Stimulated activated CD4-positive, alpha-beta T cell treated with anti-CD3 and anti-CD28 coated beads, Interleukin-1b, Interleukin-23, amount 100 ng/mL, for 1 hour (primary cell): ENCODE measurements at places on chromosomes 2 and 18.

DNA sequence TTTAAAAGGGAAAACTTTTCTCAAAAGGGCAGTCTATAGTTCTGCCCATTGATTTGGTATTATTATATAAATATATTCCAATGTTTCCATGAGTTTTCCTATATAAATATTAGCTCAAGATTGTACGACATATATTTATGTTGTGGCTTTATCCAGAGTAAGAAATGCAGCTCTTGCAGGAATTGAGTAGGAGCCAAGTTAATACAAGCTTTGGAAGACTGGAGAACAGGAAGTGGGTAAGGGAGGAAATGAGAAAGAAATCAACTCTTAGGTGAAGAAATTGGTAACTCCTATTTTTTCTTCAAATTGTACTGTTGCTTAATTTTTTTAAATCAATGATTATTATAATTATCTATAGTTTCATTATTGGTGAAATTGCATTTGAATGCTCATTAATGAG is 105.4 kb upstream of the FAM117B start:
- DNase-seq: no peak

DNA sequence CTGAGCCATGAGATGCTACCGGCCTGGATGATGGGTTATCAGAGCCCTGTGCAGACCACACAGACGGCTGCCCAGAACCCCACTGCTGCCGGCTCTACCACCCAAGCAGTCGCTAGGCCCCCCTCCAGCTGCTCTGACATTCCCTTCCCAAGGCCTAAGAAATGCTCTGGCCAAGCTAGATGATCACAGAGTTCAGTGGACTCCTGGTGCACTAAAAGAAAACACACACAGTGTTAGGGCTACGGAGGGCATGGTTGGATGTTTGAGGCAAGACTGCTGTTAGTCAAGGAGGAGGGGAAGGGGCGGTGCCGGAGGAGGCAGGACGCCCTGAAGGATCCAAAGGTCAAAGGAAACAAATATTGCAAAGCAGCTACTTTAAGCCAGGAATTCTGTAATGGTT is 174.5 kb downstream of the MYCN start:
- DNase-seq: no peak

DNA sequence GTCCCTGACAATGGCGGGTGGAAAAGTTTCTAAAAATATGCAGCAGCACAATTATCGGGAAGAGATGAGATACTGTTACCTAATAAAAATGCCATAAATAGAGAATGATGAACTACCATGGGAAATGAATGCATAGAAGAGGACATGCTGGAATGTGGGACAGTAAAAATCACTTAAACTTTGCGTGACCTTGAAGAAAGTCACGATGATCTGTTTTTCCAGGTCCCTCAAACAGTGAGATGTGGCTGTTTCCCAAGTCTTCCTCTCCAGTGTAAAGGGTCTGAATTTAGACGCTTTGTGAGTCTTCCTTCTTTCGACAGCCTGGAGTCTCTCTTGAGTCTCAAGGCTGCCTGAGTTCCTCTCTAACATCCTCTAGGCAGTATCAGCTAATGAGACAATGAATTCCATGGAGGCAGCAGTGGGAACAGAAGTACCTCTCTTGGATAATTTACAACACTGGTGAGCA is 1.4 kb downstream of the CLUL1 start:
- DNase-seq: no peak

GRCh38 chr2:218895759-218896500 is 15.3 kb downstream of the WNT10A start:
- no peak for DNase-seq

- no peak for DNase-seq
These were observed 267.2 kb downstream of the SH3BP4 start for GRCh38 chr2:235219048-235219447.

DNA sequence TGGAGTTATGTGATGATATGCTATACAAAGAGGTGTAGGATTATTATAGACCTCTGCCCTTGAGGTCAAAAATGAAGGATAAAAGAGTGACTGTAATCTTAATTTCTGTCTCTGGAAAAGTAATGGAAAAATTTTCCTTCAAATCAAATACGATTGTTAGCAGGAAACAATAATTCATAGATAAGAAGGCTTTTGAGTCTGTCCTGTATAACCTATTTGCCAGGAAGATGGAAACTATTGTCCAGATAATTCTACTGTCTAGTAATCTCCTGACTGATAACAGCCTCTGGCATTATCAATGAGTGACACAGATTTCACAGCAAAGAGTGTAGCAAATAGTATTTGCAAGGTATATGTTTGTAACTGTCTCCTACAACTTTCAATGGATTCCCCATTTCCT is 307.8 kb downstream of the MTX2 start:
- DNase-seq: no peak

DNA sequence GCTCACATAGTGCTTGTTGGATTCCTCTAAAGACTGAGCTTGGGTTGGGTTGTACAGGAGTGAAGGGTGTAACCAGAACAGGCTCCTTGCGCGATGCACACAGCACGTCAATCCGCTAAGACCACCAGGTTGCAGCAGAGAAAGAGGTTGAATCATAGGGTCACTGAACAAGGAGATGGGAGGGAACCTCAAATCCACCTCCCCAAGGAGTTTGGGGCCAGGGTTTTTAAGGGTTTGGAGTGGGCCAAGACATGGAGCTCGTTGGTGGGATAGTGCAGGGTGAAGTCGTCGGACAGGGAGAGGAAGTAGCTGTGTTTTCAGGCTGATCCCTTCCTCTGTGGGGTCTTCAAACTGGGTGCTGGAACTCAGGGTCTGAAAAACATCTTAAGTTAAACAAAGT is 20.8 kb upstream of the MTCL1 start:
- no peak for DNase-seq

DNA sequence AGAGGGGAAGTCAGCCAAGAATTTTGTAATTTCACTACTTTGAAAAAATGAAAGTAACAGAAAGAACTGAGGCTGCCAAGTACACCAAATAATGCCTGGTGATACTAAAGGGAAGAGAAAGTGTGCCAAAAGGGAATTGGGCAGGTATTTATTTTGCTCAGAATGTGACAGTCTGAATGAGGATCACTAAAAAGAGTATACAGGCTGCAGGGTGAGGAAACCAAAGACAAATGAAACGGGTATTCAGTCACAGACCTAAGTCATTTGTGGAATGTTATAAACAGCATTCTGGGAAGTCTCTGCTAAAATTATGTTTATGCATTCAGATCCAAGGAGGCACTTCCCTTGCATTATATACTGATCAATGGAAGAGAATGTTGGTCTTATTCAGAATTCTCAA is 418.6 kb upstream of the SLC39A10 start:
- no peak for DNase-seq

DNA sequence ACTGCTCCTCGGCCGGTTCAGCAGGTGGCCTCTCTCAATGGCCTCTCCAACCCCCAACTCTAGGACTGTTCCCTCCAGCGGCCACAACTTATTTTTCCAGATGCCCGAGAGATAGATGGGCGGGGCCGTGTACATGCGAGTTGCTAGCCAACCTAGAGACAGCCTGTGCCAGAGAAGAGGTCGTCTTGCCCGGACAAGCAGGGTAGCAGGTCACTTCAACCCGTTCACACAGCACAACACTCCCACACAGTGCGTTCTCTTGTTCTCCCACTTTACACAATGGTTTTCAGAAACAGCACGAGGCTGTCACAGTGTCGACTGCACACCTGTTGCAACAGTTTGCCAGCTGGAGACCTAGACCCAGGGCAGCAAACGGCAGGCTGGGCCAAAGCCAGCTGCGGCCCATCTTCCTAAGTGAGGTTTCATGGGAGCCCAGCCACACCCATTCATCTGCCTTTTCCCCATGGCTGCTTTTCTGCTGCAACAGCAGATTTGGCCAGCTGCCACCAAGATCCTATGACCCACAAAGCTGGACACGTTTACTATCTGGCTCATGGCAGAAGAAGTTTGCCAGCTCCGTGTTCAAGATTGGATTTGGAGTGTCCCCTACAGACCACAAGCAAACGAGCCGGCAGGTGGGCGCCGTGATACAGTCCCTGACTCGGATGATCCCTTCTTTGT is 7.3 kb upstream of the PRLH start:
- DNase-seq: no peak

GRCh38 chr2:26805241-26805676 is 19.4 kb downstream of the CENPA start:
- no peak for DNase-seq

DNA sequence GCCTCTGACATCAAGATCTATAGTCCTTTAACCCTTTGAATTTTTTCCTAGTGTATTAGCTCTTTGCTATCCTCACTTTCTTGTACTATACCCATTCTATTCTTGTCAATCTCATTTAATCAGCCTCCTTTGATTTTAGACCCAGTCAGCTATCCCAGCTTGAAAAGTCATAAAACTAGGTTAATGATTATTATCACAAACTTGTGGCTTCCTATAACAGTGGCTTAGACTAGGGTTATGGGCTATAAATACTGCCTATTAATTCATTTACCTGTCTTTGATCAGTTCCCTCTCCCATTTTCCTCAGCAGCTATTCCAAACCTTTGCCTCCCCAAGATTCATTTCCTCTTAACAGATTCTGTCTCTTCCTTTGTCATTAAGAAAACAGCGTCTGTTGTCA is 174.8 kb downstream of the UBR3 start:
- no peak for DNase-seq

DNA sequence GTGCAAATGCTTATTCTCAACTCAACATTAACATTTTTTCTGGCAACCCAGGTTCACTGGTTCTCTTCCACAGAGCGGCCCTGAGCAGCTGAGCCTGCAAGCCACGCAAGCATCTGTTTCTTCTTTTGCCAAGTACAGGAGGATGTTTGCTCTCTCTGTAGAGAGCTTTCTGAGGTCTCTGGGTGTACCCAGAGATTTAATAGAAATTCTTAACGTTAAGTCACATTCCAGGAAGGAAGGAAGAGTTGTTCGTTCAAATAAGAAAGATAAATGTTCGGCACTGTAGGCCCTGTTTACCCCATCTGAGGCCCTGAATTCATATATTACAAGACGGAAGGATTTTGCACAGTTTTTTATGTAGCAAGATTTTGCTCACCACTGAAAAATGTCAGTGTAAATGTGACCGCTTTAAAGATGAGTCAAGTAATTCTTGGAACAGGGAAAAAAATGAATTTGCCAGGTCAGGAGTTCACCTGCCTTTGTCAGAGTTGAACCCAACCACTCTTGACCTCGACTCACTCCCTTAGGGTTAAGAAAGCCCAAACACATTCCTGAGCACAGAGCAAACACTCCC is 30.1 kb downstream of the KCTD18 start:
- DNase-seq: no peak

DNA sequence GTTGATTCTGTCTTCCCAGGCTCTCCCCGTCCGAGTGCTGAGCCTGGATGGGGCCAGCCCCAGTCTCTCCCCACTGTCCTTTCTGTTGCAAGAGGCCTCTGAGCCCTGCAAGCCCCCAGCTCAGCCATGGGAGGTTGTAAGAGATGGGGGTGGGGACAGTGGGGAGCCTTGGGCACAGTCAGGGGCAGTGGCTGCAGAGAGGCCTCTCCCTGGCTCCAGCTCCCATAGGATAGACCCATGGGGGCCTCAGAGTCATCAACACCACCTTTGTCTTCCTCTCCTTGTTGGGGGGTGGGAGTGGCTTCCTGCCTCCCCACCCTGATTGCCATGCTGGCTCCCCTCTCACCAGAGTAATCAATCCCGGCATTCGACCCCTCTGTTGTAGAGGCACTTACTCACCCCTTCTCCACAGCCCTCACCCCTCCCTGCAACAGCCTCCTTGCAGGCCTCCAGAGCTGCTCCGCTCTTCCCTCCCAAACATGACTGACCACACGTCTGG is 37.5 kb upstream of the NPAS2 start:
- DNase-seq: no peak

- DNase-seq: no peak
These were observed 226.3 kb upstream of the SP5 start for GRCh38 chr2:170488807-170489206.

GRCh38 chr2:28348921-28349320 is 43.7 kb upstream of the FOSL2 start:
- DNase-seq: no peak

DNA sequence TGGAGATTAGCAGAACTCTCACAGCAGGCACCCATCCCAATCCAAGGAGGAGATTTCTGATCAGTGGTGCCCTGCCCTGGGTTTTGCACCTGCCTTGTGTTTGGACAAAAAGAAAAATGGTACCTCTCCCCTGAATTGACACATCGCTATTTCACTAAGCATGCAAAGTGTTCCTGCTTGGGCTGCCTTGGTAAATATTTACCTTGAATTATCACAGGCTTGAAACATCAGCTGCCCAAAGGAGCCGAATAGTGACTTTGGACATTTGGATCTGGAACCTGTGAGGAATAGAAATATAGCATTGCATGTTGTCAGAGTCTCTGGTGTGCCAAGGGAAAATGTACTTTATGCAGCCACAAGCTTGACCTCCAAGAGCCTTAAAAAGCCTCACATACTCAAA is 926.4 kb upstream of the FANCL start:
- no peak for DNase-seq

DNA sequence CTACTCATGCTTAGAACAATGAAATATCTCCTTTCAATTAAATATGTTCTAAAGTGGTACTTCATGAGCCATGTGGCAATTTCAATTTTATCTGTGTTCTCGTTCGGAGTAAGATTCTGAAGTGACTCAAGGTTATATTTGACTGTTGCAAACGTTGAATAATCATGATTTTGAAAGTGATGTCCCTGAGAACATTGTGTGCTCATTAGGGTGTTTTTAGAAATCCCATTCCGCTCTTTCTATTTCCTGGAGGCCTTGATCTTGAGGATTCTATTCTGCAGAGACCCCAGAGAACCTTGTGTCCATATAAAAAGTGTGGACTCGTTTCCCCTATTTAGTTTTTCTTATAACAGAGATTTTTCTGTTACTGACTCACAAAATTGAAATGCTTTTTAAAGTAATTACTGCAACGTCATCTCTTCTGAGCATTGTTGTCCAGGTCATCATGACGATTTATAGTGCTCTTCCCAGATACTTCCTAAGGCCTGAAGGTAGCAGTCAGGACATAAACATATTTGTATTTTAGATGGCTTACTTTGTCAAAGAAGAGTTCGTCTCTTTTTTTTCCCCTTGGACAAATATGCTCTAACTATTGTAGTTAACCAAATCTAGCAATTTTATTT is 27.2 kb downstream of the IL1R2 start:
- no peak for DNase-seq

GRCh38 chr2:873651-874580 is 76.7 kb upstream of the SNTG2 start:
- DNase-seq: no peak

- DNase-seq: no peak
These were observed 15.5 kb upstream of the BMPR2 start for GRCh38 chr2:202360646-202361045.

GRCh38 chr18:8478166-8478967 is 130.9 kb upstream of the RAB12 start:
- DNase-seq: peak; percentile 37

GRCh38 chr2:8803658-8804379 is 33.6 kb downstream of the KIDINS220 start:
- no peak for DNase-seq

GRCh38 chr18:37529863-37530262 is 35.7 kb downstream of the CELF4 start:
- DNase-seq: no peak

DNA sequence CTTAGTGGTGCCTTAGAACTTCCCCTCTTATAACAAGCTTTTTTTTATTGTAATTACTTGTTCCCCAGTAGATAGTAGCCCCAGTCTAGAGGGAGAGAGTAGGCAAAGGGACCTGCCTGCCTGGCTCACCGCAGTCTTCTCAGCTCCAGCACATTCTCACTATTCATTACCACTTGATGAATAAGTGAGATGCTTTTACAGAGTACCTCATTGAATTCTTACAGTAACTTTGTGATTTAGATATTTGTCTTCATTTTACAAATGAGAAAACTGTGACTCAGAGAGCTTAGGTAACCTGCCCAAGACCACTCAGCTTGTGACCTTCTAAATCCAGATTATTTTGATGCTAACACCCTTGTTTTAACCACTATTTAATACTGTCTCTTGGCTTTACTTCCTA is 77.8 kb downstream of the CHRNA1 start:
- no peak for DNase-seq
